T-helper 9 cell (primary cell): ENCODE measurements at places on chromosomes 6 and 20.

DNA sequence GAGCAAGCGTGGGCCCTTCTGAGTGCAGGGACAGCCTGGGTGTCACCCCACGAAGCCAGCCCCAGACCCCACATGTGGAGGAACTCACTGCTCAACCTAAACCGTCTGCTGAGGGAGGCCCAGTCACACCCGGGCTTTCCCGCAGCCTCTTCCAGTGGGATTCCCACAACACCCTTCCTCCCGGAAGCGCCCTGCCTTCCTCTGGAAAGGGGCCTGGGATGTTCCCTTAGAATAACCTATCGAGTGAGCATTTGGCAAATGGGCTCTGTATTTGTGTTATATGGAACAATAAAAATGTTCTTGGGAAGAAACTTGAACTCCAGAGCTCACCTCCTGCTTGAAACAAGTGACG lies 100.0 kb upstream of the DUSP22 start:
- no peak for DNase-seq

DNA sequence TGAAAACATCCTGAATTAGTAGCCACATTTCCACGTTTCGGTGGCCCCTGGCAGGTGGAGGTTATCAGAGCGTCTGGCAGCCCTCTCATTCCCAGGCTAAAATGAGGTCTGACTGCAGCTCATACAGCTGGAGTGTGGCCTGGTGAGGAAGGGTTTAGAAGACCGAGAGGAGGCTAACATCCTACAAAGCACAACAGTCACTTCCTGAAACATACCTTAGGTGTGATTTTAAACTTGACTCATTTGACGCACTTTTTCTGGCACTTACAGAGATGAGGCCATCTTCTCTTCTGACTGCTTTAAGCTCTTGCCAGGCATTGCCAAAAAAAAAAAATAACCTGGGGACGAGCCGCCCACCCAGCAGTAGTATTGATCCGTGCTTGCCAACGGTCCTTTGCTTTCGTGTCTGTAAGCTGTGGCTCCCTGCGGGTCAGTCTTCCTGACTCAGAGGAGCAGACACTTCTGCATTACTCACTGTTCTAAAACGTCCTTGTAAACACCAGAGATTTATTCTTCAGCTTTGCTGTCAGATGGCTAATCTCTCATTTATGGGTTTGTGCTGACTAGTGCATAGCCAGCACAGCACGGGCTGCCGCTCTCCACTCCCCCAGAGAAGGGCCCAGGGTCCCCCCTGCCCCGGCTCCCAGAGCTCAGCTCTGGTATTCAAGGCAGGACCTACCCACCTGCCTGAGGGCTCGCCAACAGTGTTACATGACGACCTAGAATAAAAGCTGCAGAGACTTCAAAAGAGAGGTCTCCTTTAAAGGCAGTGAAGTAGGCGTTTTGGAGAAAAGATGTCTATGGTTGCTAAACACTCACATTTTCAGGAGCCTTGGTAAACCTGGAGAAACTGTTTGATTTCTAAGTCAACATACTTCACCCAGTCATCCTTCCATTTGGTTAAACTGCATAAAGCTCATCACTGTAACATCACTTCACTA lies 78.5 kb upstream of the FRMD1 start:
- no peak for DNase-seq

GRCh38 chr6:30601815-30602641 lies 15.0 kb downstream of the PPP1R10 start:
- DNase-seq, result no peak

DNA sequence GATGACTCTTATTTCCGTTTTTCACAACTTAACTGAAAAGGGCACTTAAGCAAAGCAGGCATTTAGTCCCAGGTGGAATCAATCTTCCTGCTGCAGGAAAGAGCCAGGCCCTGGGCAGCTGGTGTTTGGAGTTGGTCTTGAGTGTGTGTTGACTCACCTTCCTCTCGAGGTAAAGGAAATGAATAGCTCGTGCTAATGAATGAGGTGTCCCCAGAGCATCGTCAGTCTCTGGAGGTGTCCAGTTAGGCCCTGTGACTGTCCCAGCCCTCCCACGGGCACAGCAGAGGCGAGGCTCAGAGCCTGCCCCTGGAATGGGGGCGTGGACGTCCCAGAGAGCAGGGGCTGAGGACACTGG lies 277.7 kb downstream of the NRN1 start:
- no peak for DNase-seq

- DNase-seq, result no peak
These were observed 4.0 kb downstream of the TMEM200A start for GRCh38 chr6:130369831-130370230.

- no peak for DNase-seq
These were observed 259.4 kb upstream of the MAN1A1 start for GRCh38 chr6:119608994-119609393.

GRCh38 chr20:62590309-62591121 lies 51.8 kb upstream of the SLCO4A1 start:
- no peak for DNase-seq

DNA sequence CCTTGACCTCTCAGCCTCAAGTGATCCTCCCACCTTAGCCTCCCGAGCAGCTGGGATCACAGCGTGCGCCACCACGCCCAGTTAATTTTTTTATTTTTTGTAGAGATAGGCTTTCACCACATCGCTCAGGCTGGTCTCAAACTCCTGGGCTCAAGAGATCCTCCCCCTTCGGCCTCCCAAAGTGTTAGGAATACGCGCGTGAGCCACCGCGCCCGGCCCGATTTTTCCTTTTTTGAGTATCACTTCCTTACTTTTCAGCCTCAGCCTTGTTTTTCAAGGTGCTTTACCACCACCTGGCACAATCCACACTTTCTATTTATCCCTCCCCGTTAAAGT lies 791 bp upstream of the STX11 start:
- DNase-seq, result no peak

GRCh38 chr20:9322661-9323060 lies 191.7 kb upstream of the LAMP5 start:
- DNase-seq, result no peak

DNA sequence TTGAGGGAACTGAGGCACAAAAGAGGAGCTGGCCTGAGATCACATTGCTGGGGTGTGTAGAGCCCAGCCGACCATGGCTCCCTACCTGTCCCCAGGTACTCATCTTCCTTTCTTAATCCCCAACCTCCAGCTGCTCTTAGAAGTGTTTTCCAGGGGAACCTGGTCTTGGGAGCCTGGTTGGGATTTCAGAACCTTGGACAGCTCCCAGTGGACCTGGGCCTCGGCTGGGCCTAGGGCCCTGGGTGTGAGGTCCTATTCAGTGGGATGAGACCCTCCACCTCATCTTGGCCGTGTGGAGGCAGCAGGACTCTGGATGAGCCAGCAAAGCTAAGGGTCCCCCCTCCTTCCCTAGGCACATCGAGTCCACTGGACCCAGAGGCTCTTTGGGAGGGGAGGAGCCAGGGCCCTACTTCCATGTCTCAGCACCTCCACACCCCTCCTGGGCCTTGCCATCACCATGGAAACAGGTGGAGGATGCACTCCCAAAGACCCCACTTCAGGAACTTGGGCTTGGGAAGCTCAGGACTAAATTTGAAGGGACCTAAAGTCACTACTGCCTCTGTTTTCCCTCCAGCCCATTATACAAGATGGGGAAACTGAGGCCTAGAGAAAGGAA lies 38.5 kb downstream of the DLGAP4 start:
- DNase-seq, result no peak

- no peak for DNase-seq
These were observed 53.9 kb downstream of the KIZ start for GRCh38 chr20:21179757-21180156.

GRCh38 chr20:62782149-62782892 lies 14.0 kb upstream of the MRGBP start:
- DNase-seq, result no peak

DNA sequence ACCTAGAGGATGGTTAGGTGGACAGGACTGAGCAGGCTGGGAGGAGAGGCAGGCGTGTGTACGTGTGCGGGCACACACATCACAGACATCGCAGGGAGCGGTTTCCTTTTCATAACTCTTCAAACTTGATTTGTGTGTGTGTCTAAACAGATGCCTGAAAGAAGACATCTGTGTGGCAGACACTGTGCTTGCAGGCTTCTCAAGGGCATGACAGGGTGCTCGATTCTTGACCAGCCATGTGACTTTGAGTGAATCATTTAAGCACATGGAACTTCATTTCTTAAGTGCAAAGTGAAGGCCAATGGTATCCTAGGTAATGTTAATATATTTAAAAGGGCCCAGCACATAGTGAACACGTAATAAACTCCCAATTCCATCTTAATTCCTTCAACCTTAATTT lies 186.5 kb downstream of the SCP2D1 start:
- DNase-seq, result no peak

- no peak for DNase-seq
These were observed 41.9 kb downstream of the TTI1 start for GRCh38 chr20:37991157-37991866.

GRCh38 chr6:157233686-157234085 lies 89.6 kb downstream of the TMEM242 start:
- DNase-seq, result no peak

GRCh38 chr6:91691449-91691848 lies 1104.6 kb upstream of the MAP3K7 start:
- no peak for DNase-seq

- DNase-seq, result no peak
These were observed 308.3 kb upstream of the IRAK1BP1 start for GRCh38 chr6:78559056-78559455.

DNA sequence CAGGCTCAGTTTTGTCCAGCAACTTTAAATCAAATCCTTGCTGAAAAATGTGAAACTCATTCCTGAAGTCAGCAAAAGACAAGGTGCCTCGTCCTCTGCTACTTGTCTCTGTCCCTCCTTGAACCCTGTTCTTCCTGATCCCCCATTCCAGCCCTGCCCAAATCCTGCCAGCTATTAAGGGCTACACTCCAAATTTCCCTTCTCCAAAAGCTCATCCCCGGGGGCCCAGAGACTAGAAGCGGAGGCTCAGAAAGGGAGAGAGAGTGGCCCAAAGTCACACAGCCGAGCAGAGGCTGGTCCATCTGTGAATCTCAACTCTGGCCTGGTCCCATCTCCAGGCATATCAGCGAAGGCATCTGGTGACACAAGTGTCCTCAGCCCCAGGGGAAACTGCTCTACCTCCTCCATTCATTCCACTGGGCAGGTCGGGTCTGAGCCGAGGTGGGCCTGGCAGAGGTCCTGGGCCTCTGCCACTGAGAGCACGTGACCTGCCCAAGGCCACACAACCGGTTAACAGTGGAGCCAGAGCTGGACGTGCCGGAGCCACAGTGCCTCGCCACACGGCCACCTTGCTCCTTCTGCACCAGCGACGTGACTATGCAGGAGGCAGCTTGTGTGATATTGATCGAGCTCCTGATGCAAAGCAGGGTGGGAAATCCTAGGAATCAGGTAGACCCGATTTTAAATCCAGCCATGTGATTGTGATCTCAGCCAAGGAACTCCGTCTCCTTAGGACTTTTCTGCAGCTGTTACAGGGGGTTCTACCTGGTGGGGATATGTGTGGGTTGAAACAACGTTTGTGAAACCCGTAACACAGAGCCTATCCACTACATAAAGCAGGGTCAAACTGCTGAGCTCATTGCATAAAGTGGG lies 28.6 kb downstream of the NOL4L start:
- no peak for DNase-seq

- peak; percentile 6 for DNase-seq
These were observed 1.1 kb downstream of the JAG1 start for GRCh38 chr20:10672624-10673127.

- peak; percentile 33 for DNase-seq
These were observed 4.3 kb downstream of the MTCL3 start for GRCh38 chr6:127514773-127515227.

- DNase-seq, result no peak
These were observed 242.9 kb downstream of the TBX18 start for GRCh38 chr6:84521511-84521910.

- DNase-seq, result no peak
These were observed 74.7 kb upstream of the NOX3 start for GRCh38 chr6:155530219-155530834.

DNA sequence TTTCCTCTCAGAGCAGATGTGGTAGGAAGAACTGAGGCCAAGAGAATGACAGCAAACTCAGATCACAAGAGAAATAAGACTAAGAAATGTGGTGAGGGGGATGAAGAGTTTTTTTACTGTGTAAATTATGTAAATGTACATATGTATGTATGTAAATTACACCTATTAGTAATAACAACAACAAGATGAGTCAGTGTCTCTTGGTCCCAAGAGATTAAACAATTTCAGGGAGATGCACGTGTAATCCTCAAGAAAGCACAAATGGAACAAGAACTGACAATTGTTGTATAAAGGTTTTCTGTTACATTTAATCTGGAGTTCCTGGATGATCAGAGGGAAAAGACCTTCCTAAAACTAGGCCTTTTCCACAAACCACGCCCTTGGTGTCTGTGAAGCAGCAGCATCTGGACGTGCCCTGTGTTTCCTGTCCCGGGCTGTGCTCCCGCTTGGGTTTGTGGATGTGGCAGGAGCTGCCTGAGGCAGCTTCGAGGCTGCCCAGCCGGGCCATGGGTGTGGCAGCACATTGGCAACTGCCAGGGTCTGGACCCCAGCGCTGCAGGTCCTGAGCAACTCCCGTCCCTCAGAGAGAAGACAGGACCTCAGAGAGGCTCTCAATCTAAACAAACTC lies 994 bp downstream of the CLDN20 start:
- DNase-seq, result no peak

- DNase-seq, result no peak
These were observed 168.9 kb downstream of the PDSS2 start for GRCh38 chr6:107290491-107290890.

GRCh38 chr6:36978421-36979346 lies 7.3 kb downstream of the MTCH1 start:
- no peak for DNase-seq

DNA sequence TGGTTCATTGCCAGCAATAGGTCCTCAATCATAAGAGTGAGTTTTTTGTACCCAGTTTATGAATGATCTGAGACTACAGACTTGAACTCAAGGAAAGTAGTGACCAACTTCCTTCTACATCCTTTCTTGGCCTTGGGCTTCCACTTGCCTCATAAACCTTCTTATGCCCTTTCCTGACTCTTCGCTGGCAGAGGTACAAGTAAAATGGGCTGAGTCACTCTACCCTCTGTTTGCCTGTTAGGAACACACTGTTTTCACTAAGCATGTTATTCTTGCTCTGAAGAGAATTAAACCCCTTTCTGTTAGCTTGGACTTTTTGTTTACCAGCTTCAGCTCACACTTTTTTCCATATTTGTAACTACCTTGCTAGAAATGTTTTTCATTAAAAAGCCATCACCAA lies 74.4 kb downstream of the PKHD1 start:
- DNase-seq, result no peak

- no peak for DNase-seq
These were observed 200 bp downstream of the ZBTB22 start for GRCh38 chr6:33317419-33317668.

DNA sequence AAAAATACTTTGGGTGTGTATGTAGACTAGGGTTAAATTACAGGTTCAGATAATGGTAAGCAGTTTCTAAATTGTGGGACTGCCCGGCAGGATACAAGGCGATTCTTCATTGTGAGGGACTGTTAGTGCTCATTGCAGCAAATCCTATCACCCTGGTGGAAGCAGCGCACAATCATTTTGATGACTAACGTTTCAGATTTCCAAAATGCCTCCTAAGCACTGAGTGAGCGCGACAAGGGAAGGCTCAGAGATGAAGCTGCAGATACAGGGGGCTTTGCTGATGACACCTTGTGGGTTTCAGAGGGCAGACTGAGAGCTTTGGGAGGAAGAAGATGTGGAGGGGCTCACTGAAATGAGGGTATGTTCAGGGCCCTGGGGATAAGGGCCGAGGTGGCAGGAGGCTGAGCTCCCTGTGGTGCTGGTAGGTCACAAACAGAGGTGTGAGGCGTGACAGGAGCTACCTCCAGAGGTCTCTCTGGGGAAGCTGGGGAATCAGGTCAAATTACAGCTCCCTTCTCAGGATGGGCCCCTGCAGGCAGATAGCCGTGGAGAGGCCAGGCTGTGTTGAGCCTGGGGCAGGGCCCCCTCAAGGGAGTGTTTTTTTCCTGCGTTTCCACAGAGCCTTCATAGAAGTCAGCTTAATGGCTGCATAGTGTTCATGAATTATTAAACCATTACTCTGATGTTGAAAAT lies 84.5 kb upstream of the FYN start:
- no peak for DNase-seq
